ENCODE measurements at places on chromosomes 4 and X. TPM values are rescaled to one million over a fixed set of nuclear protein-coding genes. Genes with fewer than 3 reads are reported as not detected.

- H3K36me3 ChIP-seq: no peaks in the 10 kb centered on the region
- DNase-seq: no peak
- peak overlapping the region; percentile 58 for H3K27ac ChIP-seq
- H3K27me3 ChIP-seq: no peaks in the 10 kb centered on the region
- H3K4me3 ChIP-seq: no peak overlapping the region
- H3K4me1 ChIP-seq: peaks cover 6% of the 10 kb centered on the region
Measured at GRCh38 chr4:82248903-82249632, 124.7 kb downstream of the HNRNPD start.

DNA sequence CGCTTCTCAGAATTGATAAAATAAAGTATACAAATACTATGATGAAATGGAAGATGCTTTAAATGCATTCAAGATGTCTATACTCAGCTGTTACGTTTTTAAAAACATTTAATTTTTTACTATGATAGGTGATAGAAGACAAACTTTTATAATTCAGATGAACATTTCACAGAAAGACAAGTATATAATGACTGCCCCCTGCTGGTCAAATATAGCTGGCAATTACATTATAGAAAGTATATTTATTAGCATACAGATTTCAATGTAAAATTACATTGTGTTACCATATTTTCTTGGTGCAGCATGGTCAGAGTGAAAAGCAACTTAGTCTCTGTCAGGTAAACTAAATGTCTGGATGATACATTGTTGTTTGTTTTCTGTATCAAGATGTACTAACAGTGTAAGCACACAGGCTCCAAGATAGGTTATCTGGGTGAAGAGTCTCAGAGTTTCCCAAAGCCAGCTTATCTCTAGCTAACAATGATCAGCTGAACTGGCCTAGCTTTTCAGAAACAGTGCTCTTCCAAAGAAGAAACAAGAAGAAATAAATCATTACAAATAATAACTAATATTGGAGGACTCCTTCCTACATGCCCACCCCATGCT, 54.1 kb downstream of the SRPX start:
- H3K4me3 ChIP-seq: no peak overlapping the region
- H3K36me3 ChIP-seq: no peaks in the 10 kb centered on the region
- H3K4me1 ChIP-seq: no peaks in the 10 kb centered on the region
- H3K27ac ChIP-seq: no peak overlapping the region
- DNase-seq: peak; percentile 18

TCEAL1 gene
- total RNA-seq: 5.9 TPM

SPANXN3 gene
- total RNA-seq: not detected

UVSSA gene
- 18.1 TPM for total RNA-seq

DNA sequence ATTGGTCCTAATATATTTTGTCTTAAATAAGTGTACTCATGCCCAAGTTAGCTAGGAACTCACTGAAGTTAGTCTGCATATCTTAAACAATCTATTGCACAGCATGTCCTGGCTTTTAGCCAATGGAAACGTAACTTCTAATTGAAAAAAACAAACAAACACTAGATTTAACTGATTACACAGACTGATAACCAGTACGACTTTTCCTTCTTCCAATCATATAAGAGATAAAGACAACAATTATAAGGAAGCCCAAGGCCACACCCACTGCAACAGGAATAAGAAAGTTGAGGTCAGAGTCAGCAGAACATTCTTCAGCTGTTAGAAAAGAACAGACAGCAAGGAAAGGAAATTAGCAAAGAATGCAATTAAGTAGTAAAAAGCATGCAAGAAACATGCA, 40.8 kb downstream of the LAMP2 start:
- DNase-seq: no peak
- no peaks in the 10 kb centered on the region for H3K27me3 ChIP-seq
- H3K4me3 ChIP-seq: no peak overlapping the region
- peaks cover 1% of the 10 kb centered on the region for H3K36me3 ChIP-seq
- H3K27ac ChIP-seq: no peak overlapping the region
- H3K4me1 ChIP-seq: peaks cover 12% of the 10 kb centered on the region

BRS3 gene
- not detected for total RNA-seq

REELD1 gene
- total RNA-seq: 0.16 TPM

- no peaks in the 10 kb centered on the region for H3K36me3 ChIP-seq
- peaks cover 2% of the 10 kb centered on the region for H3K27me3 ChIP-seq
- DNase-seq: no peak
- H3K4me1 ChIP-seq: no peaks in the 10 kb centered on the region
- no peak overlapping the region for H3K27ac ChIP-seq
Measured at GRCh38 chrX:68928401-68928800, 99.6 kb downstream of the EFNB1 start.

GRCh38 chrX:146278381-146278780, 460.8 kb downstream of the SLITRK2 start:
- no peak overlapping the region for H3K4me3 ChIP-seq
- DNase-seq: no peak
- no peak overlapping the region for H3K27ac ChIP-seq
- no peaks in the 10 kb centered on the region for H3K27me3 ChIP-seq
- H3K4me1 ChIP-seq: no peaks in the 10 kb centered on the region
- H3K36me3 ChIP-seq: no peaks in the 10 kb centered on the region

- H3K27me3 ChIP-seq: peaks cover 3% of the 10 kb centered on the region
- DNase-seq: peak; percentile 60
- no peaks in the 10 kb centered on the region for H3K36me3 ChIP-seq
- H3K4me3 ChIP-seq: no peak overlapping the region
Measured at GRCh38 chr4:114180481-114180880, 201.0 kb upstream of the ARSJ start.

GRCh38 chrX:3520982-3521381, 174.5 kb upstream of the MXRA5 start:
- no peaks in the 10 kb centered on the region for H3K4me1 ChIP-seq
- no peak overlapping the region for H3K27ac ChIP-seq
- H3K27me3 ChIP-seq: no peaks in the 10 kb centered on the region
- no peaks in the 10 kb centered on the region for H3K36me3 ChIP-seq
- no peak for DNase-seq
- H3K4me3 ChIP-seq: no peak overlapping the region

GRCh38 chr4:92249541-92249940, 54.2 kb upstream of the GRID2 start:
- no peaks in the 10 kb centered on the region for H3K4me1 ChIP-seq
- H3K36me3 ChIP-seq: no peaks in the 10 kb centered on the region
- DNase-seq: no peak
- no peak overlapping the region for H3K4me3 ChIP-seq

- H3K27me3 ChIP-seq: peaks cover 56% of the 10 kb centered on the region
- peak within 1 kb of the TSS; percentile 74 for H3K4me3 ChIP-seq
- DNase-seq: peak; percentile 65
- H3K4me1 ChIP-seq: peaks cover 14% of the 10 kb centered on the region
- peaks cover 2% of the 10 kb centered on the region for H3K36me3 ChIP-seq
Measured at GRCh38 chr4:127782275-127783025, at the start of gene HSPA4L. TSS of gene HSPA4L (plus strand) at chr4:127782322. CDS start at chr4:127782551, 229 bp downstream.

APLN gene
- total RNA-seq: 2.1 TPM

GRCh38 chr4:9870165-9870790, 88.8 kb downstream of the DRD5 start:
- peaks cover 4% of the 10 kb centered on the region for H3K27me3 ChIP-seq
- H3K27ac ChIP-seq: no peak overlapping the region
- no peaks in the 10 kb centered on the region for H3K4me1 ChIP-seq
- no peak for DNase-seq

GRCh38 chrX:131728295-131729145, 184.6 kb downstream of the OR13H1 start:
- no peaks in the 10 kb centered on the region for H3K27me3 ChIP-seq
- DNase-seq: no peak
- H3K27ac ChIP-seq: no peak overlapping the region
- no peaks in the 10 kb centered on the region for H3K4me1 ChIP-seq
- H3K36me3 ChIP-seq: peaks cover 11% of the 10 kb centered on the region
